ENCODE measurements at places on chromosomes 13 and 19.

DNA sequence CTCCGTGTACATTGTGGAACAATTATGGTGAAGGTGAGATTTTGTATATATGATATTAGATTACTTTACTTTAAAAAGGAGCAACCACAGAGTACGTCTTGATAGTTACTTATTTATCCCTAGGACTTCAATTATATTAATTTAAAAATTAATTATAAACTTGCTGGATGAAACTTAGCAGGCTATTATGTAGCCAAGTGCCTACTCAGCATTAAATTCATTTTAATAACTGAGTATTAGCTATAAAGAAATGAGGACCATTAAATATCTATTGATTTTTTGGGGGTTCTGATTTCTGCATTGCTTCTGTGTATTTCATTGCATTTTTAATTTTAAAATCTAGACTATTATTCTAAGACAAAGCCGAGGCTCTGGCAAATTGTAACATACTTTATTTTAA is 109.4 kb downstream of the HS6ST3 start:
- DNase-seq, result no peak

DNA sequence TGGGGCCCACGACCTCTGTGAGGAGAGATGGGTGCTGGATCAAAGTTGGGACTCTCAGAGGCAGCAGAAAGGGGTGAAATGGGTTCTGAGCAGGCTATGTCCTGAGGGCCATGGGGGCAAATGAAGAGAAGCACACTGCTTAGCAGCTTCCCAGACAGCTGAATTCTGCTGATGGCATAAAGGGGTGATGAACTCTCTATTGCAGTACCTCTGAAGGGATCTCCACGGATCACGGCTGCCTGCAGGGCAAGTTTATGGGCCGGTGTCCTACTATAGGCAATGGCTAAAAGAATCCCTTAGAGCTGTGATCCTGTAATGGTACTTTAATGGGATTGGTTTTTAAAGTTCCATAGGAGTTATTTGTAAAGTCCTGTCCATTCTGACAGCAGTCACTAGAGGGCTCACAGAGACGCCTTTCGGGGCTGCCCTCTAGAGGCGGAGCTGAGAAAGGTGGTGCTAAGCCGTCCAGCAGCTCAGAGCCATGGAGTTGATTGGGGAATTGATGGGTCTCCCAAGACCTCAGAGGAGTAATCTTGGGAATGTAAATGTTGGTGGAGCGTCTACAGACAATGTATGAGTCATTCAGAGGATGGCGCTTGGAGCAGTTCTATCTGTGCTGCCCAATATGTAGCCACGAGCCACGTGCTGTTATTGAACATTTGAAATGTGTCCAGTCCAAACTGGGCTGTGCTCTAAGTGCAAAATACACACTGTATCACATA is 287.3 kb downstream of the COG6 start:
- DNase-seq, result peak; percentile 60

DNA sequence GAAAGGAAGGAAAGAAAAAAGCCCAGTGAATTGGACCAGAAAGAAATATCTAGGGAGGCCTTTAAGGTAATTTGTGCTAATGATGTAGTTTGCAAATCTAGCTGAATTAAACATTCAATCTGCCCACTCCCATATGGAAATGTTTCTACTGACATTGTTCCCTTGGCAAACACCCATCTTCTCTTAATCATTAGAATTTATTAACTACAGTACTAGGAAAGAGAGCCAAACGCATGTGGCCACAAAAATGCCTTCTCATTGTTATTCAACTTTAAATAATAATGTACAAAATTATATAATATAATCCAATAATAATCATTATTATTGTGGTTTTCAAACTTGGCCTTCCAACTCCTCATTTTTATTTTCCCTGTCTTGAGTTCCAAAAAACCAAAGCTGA is 234.7 kb downstream of the NHLRC3 start:
- DNase-seq, result no peak

- DNase-seq, result peak; percentile 10
Measured at GRCh38 chr13:30690282-30691188, 44.8 kb upstream of the ALOX5AP start.

DNA sequence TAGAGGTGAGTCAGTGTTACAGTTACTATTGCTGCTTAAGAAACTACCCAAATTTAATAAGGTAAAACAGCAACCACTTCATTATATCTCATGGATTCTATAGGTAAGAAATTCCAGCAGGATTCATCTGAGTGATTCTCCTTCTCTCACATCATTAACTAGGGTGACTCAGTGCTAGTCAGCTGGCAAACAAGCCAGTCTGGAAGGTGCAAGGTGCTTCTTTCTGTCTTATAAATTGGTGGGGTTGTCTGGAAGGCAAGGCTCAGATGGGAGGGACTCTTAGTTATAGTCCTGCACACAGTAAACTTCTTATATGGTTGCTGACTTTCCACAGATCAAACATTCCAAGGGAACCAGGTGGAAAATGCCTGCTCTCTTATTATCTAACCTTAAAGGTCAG is 484.5 kb downstream of the GPC5 start:
- no peak for DNase-seq

DNA sequence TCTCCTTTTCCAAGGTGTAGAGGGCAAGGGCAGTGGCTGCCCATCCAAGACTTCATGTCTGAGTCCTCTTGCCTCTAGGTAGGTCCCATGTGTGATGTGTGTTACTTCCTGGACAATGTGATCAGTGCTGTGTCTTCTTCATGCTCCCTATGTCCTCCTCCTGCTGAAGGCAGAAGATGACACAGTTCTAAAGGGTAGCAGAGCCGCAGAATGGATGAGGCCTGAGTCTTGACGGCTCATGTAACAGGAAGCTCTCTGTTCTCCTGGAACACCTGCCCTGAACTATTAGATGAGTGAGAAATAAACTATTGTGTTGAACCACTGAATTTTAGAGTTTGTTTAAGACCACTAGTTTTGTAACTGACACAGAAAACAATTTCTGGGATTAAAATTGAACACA is 165.9 kb downstream of the NDFIP2 start:
- DNase-seq, result no peak

DNA sequence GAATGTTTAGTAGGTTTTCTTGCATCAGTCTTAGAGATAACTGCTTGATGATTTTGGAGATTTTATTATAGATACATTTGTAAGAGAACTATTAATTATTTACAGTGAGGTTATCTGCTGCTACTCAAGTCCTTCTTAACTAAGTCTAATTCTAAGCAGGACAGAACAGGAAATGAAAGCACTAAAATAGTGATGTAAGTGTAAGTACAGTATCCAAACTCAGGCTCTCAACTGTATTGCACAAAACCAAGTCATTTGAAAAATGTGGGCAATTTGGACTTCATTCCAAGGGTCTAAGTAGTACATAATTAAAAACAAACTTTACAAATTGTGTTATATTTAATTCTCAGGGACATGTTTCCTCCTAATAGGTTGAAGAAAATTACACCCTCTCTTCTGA is 417.1 kb downstream of the ITGBL1 start:
- no peak for DNase-seq

GRCh38 chr13:77810430-77810829 is 108.2 kb downstream of the EDNRB start:
- peak; percentile 9 for DNase-seq

DNA sequence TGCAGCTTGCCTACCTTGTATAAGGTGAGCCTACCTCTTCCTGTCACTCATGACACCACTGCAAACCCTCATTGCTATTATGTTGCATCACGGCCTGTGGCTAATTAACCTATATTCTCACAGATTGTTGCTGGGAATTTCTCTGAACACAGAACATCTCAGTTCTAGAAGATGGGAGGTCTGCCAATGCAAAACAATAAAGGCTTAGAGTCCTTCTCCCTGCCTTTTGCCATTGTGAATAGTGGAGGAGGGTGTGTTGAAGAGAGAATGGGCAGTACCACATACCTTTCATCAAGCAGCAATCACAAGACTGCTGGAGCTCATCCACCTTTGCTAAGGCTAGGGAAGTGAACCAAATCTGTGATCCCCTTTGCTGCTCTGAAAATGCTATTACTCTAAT is 34.4 kb downstream of the WDFY2 start:
- DNase-seq, result peak; percentile 89

GRCh38 chr13:86298725-86299124 is 499.5 kb upstream of the SLITRK6 start:
- DNase-seq, result no peak

Data from midbrain (tissue), 1 donor.